Activated CD4-positive, CD25-positive, alpha-beta regulatory T cell (primary cell): ENCODE measurements at places on chromosomes 5 and 9.
A peak's percentile ranks its signal among the peaks of the same experiment; 100 is the strongest.

DNA sequence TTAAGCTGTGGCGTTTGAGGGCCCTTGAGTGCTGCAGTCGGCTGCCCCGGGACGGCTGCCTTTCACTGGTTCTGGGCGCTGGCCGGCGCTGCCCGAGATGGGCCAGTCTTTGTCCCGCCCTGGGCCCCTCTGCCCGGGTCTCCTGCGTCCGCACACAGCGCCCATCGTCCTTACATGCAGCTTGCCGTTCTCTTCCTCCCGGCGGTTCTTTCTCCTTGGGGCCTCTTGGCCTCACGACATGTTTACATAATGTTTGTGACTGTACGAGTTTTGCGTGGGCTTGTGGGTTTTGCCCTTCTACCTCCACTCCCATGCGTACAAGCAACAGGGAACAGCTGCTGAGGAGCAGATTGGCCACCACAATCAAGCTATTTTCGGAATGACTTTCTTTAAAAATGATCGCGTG is 618 bp downstream of the TNPO1 start:
- peak; percentile 16 for DNase-seq

DNA sequence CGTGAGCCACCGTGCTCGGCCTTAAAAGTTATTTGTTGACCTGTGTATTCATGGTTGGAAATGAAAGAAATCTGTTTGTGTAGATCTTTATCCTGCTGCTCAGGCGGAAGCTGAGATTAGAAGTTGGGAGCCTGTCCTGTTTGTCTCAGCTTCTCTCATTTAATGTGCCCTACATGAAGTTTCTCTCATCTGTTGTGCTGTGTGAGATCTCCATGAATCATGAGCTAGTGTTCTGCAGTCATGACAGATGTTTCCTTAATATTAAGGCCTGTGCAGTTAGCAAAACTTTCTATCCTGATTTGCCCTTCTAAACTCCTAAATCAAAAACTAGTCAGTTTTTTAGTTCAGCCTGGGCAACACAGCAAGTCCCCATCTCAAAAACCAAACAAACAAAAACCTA is 59.5 kb downstream of the FAM78A start:
- DNase-seq = no peak

DNA sequence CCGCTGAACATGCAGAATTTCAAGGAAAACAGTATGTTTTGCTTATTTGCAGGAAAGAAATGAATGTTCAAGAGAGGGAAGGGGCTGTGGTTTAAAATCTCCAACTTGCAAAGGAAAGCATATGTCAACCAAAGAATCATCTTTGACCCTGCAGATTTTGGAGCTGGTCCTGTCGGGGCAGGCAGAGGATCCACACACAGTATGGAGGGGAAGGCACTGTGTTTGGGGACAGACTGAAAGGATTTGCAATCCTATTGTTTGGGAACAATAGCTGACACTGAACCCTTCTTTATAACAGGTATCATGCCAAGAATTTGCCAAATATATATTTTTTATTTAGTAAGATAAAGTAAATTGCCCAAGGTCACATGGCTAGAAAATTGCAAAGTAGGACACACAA is 121.4 kb upstream of the ZNF618 start:
- no peak for DNase-seq

DNA sequence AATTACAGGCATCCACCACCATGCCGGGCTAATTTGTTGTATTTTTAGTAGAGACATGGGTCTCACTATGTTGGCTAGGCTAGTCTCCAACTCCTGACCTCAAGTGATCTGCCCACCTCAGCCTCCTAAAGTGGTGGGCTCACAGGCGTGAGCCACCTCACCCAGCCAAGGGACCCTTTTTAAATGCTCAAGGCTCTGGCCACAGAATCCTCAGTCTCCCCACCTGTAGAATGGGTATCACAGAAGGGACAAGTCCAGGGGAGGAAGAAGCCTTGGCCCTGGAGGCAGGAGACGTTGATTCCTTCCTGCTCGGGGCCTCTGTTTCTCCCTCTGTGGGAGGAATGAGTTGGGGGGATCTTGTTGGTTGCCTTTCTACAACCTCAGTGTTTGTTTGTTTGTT is 45.7 kb downstream of the GTF3C4 start:
- DNase-seq = no peak

DNA sequence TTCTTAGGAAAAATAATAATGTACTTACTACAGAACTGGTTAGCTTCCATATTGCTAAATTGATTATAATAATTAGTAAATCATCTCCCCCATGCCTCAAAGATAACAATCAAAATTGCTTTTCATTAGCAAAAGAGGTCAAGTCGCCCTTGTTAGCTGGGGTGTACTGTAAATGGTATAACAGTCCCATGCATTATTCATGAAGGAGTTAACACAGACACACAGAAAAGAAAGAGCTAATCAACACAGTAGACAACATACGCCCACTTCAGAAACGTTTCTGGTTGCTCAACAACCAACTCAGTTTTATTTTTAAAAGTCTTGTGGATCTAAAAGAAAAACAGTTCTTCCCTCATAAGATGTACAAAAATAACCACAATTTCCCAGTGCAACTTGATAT is 100.2 kb downstream of the MPDZ start:
- DNase-seq = no peak

DNA sequence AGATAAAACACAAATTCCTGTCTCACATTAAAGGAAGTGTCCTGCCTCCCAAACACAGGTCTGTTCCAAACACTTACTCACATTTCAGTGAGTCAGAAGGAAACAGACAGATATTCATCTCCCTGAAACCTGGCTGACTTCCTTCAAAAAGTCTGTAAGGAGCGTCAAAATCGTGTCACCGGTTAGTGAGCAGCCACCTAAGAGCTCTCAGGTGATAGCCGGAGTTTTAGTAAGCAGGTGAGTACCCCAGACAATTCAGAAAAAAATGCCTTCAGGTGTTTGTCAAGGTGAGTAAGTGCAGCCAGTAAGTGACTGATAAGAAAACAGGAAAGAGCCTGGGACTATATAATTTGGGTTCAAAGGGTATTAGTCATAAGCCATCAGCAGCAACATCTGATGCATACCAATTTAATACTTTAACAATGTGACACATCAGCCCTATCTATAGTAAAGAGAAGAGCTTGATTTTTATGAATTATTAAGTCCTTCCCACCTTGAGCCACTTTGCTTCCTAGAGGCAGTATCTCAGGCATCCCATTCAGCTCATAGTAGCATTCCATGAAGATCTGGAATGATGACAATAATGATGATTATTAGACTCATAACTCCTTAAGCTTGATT is 1.3 kb upstream of the ITGA2 start:
- no peak for DNase-seq

DNA sequence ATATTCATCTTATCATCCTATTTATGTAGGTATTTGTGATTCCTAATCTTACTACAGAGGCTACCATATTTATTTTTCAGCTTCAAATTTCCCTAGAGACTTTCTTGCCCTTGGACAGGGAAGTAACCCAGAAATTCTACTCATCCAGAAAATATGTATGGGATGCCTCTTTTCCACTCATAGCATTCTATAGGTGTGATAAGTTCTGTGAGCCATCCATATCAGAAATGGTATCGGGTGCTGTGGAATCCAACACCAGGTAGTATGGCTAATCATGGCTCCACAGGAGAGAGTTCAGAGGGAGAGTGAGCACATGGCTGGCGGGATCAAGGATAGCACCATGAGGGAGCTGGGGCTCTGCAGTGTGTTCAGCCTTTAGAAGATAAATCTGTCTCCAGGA is 349.3 kb upstream of the ACTBL2 start:
- no peak for DNase-seq

- DNase-seq = no peak
Measured at GRCh38 chr9:70571258-70571657, 156.8 kb upstream of the KLF9 start.

DNA sequence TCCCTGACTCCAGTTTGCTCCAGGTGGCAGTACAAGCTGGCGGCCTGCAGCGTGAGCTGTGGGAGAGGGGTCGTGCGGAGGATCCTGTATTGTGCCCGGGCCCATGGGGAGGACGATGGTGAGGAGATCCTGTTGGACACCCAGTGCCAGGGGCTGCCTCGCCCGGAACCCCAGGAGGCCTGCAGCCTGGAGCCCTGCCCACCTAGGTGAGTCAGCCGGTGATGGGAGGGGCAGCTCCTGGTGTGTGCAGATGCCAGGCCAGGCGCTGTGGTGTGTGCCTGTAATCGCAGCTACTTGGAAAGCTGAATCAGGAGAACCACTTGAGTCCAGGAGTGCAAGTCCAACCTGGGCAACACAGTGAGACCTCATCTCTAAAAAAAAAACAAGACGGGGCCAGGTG is 10.0 kb upstream of the CACFD1 start:
- DNase-seq = no peak

GRCh38 chr9:88218726-88219125 is 80.5 kb upstream of the SPATA31C2 start:
- no peak for DNase-seq

DNA sequence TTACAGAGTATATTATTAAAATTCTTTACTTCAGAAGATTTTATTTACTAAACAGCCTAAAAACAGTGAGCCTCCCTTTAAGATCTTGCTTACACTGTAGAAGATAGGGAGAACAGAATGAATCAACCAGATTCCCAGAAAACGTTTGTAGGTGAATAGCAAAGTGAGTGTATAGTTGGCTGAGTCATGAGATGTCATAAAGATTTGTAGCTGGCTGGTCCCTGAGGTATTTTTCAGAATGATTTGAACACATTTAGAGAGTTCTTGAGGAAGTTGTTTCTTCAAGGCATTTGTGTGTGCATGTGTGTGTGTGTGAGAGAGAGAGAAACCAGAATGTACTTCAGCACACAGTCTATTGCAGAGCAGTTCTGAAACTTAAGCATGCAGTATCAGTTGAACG is 159.4 kb upstream of the PRR16 start:
- no peak for DNase-seq

- no peak for DNase-seq
Measured at GRCh38 chr5:113161806-113162205, 185.2 kb downstream of the DCP2 start.

GRCh38 chr9:135321580-135321979 is 158.0 kb upstream of the PPP1R26 start:
- DNase-seq = no peak

- no peak for DNase-seq
Measured at GRCh38 chr9:137233143-137233980, 2.7 kb downstream of the SLC34A3 start.

DNA sequence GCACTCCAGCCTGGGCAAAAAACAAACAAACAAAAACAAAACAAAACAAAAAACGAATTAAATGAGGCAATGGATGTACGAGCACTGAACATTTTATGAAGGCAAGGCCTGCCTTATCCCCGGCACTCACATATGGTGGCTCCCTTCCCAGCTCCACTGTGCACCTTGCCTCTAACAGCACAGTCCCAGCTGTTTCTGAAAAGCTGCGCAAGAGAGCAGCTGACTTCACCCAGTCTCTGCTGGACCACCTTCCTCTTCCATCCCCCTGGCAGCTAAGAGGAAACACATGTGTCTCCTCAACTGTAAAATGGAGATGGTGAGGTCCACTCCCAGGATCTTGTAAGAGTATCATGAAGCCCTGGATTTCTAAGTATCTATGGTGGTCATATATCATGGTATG is 100.7 kb downstream of the KLF4 start:
- no peak for DNase-seq

DNA sequence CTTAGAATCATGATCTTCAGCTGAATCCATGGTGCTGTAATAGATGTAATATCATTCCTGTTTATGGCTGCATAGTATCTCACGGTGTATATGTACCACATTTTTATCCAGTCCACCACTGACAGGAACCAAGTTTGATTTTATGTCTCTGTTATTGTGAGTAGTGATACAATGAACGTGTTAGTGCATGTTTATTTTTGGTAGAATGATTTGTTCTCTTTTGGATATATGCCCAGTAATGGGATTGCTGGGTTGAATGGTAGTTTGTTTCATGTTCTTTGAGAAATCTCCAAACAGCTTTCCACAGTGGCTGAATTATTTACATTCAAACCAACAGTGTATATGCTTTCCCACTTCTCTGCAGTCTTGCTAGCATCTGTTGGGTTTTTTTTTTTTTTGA is 175.1 kb upstream of the CDH10 start:
- DNase-seq = no peak

DNA sequence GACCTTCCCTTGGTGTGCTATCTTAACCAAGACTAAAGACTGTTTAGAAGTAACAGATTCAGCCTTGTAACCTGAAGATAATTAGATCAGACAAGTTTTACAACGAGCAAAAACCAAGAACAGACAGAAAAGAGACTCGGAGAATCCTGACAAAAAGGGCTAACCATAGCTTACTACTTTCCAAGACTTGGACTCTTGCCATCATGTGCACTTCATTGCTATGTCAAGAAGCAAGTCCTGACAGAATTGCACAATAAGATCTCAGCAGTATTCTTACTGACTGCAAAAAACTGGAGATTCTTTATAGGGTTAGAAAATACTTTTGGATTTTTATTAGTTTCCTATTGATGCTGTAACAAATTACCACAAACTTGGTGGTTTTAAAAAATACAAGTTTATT is 1539.0 kb upstream of the NUDT12 start:
- DNase-seq = no peak

DNA sequence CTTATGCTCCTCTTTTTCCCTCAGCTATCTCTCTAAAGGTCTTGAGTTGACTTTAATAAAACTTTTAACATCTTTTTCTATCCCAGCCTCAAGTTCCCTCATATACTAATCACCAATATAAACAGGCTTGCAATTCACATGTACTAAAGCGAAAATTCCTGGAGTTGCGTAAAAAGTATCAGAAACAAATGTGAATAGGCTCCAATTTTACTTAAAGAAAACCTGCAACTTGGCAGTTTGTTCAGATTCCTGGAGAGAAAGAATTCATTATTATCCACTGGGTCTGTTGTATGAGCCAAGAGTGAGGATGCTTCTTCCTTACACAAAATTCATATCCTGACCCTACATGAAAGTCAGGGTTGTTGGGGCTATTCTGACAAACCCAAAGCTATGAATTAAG is 384.2 kb downstream of the DTWD2 start:
- no peak for DNase-seq

DNA sequence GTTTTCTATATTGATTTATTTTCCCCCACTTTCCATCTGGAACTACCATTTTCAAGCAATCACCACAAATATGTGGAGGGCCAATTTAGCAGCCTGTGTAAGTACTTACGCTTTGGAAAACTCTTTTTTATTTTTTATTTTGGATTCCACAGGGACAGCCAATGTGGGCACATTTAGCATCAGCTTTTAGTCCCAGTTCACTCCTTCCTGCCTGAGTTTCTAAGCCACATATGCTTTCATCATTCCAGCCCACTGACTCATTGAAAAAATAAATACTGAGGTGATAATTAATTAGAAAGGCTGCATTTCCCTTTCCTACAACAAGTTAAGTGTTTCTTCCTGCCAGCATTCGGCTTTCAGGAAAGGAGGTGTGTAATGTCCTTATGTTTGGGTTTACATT is 76.8 kb downstream of the TMEM167A start:
- no peak for DNase-seq
